ENCODE measurements at places on chromosomes 1 and 21.

DNA sequence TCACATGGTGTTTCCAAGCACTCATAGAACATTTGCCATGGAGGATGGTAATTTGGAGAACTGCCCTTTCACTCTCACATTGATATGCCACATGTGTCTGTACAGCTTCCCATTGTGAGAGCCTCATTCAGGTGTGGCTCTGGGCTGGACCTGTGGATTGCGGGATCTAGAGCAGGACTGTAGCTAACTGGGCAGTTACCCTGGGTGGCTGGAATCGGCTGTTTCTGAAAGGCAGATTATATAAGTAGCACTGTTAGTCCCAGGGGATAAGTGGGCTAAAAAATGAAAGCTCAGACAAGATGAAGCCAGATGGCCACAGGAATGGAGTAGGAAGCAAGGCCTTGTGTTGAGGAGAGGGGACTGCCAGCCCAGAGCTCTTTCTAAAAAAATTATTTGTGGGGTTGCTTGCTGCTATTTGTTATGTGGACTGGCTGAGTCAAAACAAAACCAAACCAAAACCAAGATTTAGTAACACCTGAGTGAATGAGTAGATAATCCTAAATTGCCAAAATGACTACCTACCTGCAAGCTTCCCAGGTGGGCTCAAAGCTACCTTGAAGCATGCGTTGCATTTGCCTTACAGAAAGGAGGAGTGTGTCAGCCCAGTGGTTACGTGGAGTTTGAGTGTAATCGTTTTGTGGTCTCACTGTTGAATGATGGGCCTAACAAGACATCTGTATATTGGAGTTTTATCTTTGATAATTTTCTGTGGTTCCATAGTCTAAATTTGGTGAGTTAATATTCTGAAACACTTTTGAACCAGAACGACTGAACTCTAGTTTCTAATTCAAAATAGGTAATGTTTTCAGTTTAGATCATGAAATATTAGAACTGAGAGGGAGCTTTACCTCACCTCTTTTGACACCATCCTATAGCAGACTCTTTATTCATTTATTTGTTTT, 58.0 kb downstream of the SDCCAG8 start:
- DNase-seq, result no peak

- no peak for DNase-seq
These were observed 51.3 kb upstream of the GFI1 start for GRCh38 chr1:92538048-92538412.

GRCh38 chr1:151309811-151310323, 17.3 kb downstream of the PI4KB start:
- DNase-seq, result no peak

GRCh38 chr21:26443867-26444266, 129.2 kb downstream of the CYYR1 start:
- no peak for DNase-seq

DNA sequence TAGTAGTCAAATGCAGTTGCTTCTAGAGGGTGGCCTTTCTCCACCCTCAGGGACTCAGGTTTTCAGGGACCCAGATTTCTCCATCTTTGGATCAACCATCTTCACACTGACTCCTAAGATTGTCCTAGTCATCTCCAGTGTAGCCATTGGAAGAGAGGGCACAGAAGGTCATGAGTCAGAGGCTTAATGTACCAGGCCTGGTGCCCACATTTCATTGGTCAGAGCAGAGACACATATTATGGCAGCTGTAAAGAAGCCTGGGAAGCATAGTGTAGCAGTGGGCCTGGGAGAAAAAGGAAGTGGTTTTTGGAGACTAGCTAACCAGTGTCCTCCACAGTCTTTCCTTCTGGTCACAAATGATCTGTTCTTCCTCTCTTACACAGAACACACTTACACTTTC, 122.5 kb downstream of the GIPC2 start:
- DNase-seq, result no peak

DNA sequence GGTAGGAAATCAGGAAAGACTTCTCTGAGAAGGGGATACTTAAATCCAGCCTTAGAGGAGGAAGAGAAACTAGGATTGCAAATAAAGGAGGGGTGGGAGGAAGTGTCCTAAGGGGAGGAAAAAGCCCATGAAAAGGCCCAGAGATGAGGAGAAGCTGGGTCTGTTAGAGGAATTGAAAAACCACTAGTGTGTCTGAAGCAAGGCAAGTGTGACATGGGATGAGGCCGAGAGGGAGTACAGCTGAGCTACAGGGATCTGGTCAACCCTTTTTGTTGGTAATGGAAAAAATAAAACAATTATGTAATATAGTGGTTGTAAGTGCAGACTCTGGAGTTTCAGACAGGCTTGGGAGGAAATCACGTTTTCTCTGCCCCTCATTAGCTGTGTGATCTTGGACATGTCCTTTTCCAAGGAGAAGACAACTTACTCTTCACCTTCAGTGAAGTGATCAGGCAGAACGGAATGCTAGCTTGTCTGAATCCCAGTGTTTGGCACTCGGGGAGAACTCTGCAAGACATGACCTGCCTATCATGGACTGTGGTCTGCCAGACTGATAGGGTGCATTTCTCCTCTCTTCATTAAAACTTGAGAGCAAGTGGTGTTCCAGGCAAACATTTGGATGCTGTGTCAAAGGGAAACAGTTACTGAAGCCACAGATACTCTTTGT, 7.4 kb upstream of the S100A10 start:
- DNase-seq, result no peak

- no peak for DNase-seq
These were observed 198.0 kb downstream of the GRIK3 start for GRCh38 chr1:36836196-36836883.

DNA sequence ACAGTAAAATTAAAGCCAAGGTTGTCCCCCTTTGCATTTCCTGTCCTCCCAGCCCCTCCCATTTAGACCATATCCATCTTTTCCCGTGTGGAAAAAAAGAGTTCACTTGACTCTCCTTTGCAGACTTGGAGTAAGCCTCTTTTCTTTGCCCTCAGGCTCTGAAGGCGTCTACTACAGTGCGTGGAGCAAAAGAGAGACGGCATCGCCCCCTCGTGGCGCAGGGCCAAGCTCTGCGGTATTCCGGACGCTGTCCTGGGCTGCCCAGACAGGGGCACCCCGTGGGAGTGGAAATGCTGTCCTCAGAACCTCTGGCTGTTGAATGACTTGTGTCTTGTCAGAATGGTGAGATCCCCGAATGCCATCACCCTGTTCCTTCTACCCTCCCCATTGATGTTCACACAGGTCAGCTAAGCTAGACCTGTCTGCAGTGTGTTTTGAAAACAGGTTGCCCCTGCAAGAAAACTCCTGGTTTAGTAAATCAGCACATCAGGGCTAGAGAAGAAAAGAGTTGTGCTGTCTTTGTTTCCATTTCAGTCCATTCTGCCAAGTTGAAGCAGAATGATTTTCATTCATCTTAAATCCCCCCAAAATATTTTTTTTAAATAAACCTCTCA, 12.3 kb upstream of the GJA8 start:
- DNase-seq, result no peak

DNA sequence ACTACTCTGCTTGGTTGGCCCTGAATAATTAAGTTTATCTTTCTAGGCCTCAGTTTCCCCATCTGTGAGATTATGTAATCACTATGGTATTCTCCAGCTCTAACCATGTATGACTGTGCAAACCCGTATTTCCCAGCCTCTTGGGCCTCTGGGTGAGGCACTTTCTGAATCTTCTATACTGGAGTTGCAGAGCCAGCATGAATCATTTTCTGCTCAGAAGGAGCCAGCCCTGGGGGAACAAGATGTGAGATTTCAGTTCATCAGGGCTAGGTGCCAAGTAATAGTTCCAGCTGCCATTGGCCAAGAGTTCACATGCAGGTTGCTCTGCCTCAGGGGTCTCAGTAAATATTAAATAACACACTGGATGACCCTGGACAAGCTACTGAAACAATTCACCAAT, 47.7 kb upstream of the USP24 start:
- DNase-seq, result no peak

Measured in HFF-Myc (cell line).